ENCODE measurements at places on chromosomes 6 and 20.

- no peak for DNase-seq
Observed at GRCh38 chr6:3306848-3307247, 48.1 kb downstream of the PSMG4 start.

DNA sequence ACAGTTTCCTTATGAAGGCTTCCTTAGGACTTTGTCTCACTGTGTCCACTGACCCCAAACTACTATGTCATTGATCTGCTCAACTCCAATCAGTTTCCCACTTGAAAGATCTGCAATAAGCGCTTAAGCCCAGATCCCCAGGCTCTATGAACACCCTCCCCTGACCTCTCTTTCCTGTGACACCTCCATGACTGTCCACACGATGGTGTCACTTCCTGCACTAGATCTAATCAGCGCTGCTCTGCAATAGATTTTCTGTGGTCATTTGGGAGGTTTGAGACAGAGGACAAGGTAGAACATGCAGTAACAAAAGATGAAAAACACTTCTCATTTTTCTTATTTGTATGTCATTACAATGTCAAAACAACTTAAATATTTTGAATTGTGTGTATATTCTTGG is 304.6 kb upstream of the AGPAT4 start:
- DNase-seq, result no peak

GRCh38 chr20:16017656-16018055 is 555.6 kb downstream of the KIF16B start:
- no peak for DNase-seq

- DNase-seq, result no peak
Observed at GRCh38 chr20:1245578-1245977, 19.7 kb downstream of the RAD21L1 start.

DNA sequence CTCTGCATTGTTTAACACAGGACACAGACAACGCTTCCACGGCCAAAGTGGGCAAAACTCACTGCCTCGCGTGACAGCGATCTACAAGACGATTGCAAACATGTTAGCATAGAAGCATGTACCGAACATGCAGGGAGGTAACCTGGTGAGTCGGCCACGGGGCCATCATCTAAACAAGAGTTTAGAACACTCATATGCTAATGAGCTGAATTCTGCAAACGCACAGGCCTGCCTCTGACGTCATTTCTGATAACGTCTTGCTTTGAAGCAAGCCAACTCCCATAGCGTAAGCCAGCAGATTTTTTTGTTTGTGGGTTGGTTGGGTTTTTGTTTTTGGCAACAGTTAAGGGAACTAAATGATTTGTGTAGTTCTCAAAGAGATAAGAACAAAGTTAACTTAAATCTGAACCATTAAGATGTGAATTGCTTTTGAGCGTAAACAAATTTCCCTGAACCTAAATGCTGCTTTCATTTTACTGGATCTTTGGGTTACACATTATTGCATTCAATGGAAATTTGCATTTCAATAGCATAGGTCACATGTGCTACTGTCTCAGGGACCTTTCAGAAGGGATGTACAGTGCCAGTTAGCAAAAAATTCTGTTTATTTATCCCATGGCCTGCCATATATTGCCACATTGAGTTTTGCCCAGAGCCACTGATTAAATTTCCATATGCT is 184.5 kb upstream of the PDE10A start:
- DNase-seq, result no peak

DNA sequence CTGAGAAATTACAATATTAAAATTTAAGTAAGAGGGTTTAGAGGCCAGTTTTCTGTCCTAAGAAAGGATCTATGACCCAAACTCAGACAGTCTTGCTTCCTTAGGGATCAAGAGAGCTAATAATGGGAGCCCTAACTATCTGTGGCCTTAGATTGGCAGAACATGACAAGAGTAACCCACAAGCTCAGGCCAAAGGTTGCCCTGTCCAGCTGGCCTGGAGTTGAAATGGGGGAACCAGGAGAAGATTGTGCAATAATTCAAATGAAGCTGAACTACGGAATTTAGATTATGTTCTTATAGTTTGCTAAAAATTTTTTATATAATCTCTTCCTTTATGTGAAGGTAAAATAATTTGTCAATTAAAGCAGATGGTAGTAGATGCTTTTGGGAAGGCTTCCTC is 26.4 kb downstream of the LAMA4 start:
- DNase-seq, result no peak

DNA sequence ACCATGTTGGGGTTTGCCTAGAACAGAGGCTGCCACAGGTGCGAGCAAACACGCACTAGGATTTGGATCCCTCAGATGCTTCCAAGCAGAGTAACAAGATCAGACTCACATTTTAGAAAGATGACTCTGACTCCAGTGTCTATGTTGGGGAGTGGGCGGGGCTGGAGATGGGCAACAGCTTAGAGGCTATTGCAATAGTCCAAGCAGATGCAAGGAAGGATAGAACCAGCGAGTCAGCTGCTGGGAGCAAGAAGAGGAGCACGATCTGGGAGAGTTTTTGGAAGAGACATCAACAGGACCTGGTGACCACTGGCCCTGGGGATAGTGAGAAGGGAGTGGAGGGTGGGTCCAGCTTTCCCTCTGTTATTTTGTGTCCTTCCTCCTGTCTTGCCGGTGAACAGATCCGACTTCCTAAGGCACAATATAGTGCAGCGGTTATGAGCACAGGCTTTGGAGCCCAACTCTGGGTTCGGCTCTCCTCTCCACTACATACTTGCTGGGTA is 52.7 kb downstream of the FGD2 start:
- no peak for DNase-seq

GRCh38 chr6:149999636-150000035 is 25.7 kb downstream of the RAET1L start:
- DNase-seq, result no peak

All from stimulated activated CD4-positive, alpha-beta T cell treated with anti-CD3 and anti-CD28 coated beads, Interleukin-2, amount 100 ng/mL, for 4 hours (primary cell).